Suprapubic skin (tissue), 4 donors: ENCODE measurements at places on chromosomes 5 and 9. TPM values are rescaled to one million over a fixed set of nuclear protein-coding genes. Genes with fewer than 3 reads are reported as not detected.

DNA sequence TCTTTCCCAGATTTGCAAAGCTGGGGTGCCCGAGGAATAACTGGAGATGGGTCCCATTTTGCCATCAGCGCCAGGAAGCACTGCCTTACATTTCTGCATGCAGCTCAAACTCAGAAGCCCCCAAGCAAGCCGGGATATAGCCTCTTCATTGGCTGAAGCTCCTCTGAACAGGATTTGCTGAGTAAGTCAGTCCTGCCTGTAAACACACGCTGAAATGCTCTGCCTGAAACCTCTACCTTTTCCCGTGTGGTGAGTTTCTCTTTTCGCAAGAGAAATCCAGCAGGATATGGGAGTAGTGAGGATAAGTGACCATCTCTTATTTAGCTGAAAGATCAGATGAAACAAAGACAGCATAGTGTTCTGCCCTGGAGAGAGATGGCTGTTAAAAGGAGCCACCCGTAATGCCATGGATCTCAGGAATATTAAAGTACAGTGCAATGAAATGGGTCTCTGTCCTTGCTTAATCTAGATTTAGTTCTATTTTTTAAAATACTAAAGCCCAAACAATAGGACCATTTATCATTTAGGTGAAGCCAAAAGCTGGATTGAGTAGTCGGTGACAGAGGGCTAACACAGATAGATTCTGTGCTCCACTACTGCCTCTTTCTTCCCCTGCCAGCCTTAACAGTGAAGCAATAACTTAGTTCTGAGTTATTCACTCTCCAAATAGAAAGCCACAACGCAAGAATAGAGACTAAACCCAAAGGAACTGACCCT lies 177.5 kb upstream of the PPP2R2B start:
- no peak for DNase-seq
- no peaks in the 10 kb centered on the region for H3K4me1 ChIP-seq
- no peaks in the 10 kb centered on the region for H3K36me3 ChIP-seq
- H3K27me3 ChIP-seq: no peaks in the 10 kb centered on the region
- H3K27ac ChIP-seq: no peak overlapping the region

DNA sequence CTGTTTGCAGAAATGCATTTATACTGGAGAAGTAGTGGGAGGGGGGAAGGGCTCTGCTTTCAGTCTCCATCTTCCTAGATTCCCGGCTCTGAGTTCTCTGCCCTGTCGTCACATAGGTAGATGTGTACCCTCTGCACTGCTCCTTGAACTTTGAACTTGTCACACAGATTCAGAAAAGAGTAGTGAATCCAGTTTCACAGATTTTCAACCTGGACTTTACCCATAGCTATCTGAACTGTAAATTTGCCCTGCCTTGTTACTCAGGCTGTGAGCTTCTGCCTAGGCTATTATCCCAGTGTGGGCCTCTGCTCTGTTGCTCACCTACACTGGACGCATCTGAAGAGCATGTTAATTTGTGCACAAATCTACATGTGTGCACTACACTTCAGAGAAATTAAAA lies 12.8 kb upstream of the C9orf152 start:
- no peak for DNase-seq
- no peaks in the 10 kb centered on the region for H3K27me3 ChIP-seq
- H3K36me3 ChIP-seq: no peaks in the 10 kb centered on the region
- H3K27ac ChIP-seq: no peak overlapping the region
- H3K4me3 ChIP-seq: no peak overlapping the region

GRCh38 chr5:75951716-75952115 lies 131.5 kb upstream of the SV2C start:
- no peaks in the 10 kb centered on the region for H3K27me3 ChIP-seq
- DNase-seq: no peak

GRCh38 chr5:108857905-108858304 lies 110.2 kb downstream of the FER start:
- peaks cover under 1% of the 10 kb centered on the region for H3K36me3 ChIP-seq
- H3K4me3 ChIP-seq: no peak overlapping the region
- no peaks in the 10 kb centered on the region for H3K27me3 ChIP-seq
- DNase-seq: no peak
- H3K27ac ChIP-seq: no peak overlapping the region

DNA sequence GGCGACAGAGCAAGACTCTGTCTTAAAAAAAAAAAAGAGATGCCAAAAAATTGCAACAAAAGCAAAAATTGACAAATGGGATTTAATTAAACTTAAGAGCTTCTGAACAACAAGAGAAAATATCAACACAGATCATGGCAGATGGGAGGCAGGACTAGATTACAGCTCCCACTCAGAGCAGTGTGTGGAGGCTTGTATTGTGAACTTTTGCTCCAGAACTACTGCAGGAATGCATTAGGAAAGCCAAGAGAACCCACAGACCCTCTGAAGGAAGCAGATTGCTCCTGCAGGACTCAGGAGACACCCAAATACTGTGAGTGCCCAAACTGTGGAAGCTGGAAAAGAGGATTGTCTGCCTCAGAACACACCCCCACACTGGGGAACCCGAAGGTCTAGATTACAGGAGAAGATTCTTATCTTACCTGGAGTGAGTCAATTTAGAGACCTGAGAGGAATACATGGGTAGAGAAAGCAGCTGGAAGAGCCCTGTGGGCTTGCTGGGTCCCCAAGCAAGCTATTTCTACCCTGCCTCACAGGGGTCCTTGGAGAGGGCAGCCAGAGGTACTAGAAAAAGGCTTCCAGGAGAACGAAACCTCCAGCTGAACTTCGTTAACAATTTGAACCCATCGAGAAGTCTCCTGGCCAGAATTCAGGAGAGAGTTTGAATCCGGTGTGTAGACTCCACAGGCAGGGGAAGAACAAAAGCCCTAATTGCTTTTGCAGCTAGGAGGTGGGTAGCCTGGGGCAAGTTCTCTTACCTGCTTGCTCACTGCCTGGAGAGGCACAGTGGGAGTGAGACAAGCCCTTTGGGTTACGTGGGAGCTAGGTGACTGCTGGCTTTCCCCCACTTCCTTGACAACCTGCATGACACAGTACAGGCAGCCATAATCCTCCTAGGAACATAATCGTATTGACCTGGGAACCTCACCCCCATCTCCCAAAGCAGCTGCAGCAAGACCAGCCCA lies 593.4 kb upstream of the RGMB start:
- no peaks in the 10 kb centered on the region for H3K36me3 ChIP-seq
- no peaks in the 10 kb centered on the region for H3K27me3 ChIP-seq
- H3K4me3 ChIP-seq: no peak overlapping the region
- no peaks in the 10 kb centered on the region for H3K4me1 ChIP-seq
- no peak for DNase-seq
- no peak overlapping the region for H3K27ac ChIP-seq

GRCh38 chr5:179166886-179167841 lies 107.0 kb downstream of the ZNF354C start:
- peaks cover 9% of the 10 kb centered on the region for H3K4me1 ChIP-seq
- H3K36me3 ChIP-seq: no peaks in the 10 kb centered on the region
- H3K4me3 ChIP-seq: peak overlapping the region; percentile 38
- peak; percentile 60 for DNase-seq
- no peaks in the 10 kb centered on the region for H3K27me3 ChIP-seq
- H3K27ac ChIP-seq: no peak overlapping the region

DNA sequence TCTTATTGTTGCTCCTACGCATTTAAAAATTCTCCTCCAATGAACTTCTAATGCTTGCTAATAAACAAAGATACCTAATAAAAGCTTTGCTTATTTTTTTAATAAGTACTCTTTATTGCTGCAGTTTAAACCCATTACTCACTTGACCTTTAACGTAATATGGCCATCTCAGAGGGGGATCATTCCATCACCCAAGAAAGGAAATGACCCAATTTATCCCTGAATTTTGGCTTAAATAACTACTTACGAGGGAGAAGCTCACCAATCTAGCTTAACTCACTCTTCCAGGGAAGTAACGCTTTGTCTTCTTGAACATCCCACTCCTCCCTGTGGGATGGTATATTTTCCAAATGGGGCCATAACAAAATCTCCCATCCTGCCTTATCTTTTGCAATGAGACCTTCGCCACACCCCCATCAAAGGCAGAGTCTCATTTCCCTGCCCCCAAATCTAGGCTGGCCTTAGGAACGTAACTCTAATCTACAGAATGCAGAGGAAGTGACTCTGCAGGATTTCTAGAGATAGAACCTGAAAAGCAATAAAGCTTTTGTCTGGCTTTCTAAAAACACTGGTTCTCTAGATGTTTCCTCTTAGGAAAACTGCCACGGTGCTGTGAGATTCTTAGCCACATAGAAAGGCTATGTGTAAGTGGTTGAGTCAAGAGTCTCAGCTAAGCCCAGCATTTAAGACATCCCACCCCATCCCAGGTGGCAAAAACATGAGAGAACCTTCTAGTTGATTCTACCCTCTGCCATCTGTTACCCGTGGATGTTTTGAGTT lies 310.0 kb downstream of the ASTN2 start:
- no peak overlapping the region for H3K27ac ChIP-seq
- no peaks in the 10 kb centered on the region for H3K36me3 ChIP-seq
- no peaks in the 10 kb centered on the region for H3K27me3 ChIP-seq
- H3K4me3 ChIP-seq: no peak overlapping the region
- no peak for DNase-seq

DNA sequence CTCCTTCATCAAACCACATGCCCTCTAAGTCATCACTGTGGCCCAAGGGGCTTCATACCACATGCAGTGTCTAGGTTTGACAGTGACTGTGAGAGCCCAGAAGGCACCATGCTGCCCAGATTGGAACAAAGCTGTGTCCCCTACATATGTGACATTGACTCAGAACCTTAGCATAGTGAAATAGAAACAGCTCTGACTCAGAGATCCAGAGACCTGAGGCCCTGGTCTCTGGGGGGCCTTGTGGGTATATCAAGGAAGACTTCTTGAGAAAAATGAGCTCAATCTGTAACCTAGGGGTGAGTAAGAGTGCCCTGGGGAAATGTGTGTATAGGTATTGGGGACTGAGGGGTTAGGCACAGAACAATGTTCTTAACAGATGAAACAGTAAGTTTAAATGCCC lies 7.1 kb upstream of the ENTREP1 start:
- H3K4me3 ChIP-seq: no peak overlapping the region
- H3K27ac ChIP-seq: no peak overlapping the region
- DNase-seq: no peak
- no peaks in the 10 kb centered on the region for H3K27me3 ChIP-seq
- H3K4me1 ChIP-seq: no peaks in the 10 kb centered on the region
- H3K36me3 ChIP-seq: no peaks in the 10 kb centered on the region

DNA sequence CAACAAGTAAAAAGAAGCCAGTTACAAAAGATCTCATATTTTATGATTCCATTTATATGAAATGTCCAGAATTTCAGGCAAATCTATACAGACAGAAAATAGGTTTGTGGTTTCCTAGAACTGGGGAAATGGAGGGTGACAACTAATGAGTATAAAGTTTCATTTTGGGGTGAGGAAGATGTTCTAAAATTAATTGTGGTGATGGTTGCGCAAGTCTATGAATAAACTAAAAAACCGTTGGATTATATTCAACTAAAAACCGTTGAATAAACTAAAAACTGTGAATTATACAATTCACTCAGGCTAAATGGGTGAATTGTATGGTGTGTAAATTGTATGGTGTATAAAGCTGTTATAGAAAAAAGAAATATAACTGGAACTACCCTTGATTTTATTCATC lies 47.6 kb downstream of the ADAMTS6 start:
- H3K4me1 ChIP-seq: no peaks in the 10 kb centered on the region
- H3K27ac ChIP-seq: no peak overlapping the region
- no peaks in the 10 kb centered on the region for H3K27me3 ChIP-seq
- no peak for DNase-seq

Gene FOXD4L5
- total RNA-seq: not detected

Gene KCNN2
- total RNA-seq: 2.5 TPM

Gene PIP5KL1
- 8.6 TPM for total RNA-seq

Gene PCDHGA5
- total RNA-seq: 4.0 TPM
